ENCODE measurements at places on chromosomes 6 and 20.

- no peak for DNase-seq
Measured at GRCh38 chr20:46563170-46563859, 12.9 kb upstream of the OCSTAMP start.

GRCh38 chr6:3944246-3944645 lies 95.1 kb downstream of the FAM50B start:
- no peak for DNase-seq

GRCh38 chr20:50911716-50912115 lies 19.5 kb downstream of the ADNP start:
- no peak for DNase-seq

- no peak for DNase-seq
Measured at GRCh38 chr6:43727634-43728033, 40.0 kb upstream of the MRPS18A start.
